Left ventricle myocardium inferior (tissue), 1 donor: ENCODE measurements at places on chromosomes 16 and 17. TPM values are rescaled to one million over a fixed set of nuclear protein-coding genes. Genes with fewer than 3 reads are reported as not detected.

The NPIPA8 gene
- 0.49 TPM for total RNA-seq

DNA sequence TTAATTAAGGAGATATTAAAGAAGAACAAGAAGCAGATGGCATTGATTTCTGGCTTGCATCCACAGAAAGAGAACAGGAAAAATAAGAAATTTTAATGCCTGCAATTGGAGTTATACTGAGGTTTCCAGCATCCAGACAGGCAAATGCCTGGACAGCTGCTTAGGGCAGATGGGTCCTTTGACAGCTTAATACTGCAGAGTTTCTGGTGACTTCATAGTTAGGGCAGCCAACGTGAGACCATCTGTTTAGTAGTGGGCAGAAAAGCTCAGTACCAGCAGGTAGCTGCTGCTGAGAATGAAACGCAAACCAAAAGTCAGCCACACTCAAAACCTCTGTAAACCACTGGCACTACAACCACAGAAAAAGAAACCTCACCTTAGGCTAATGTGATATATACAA lies 109.8 kb downstream of the CDK5R1 start:
- H3K27ac ChIP-seq = no peak overlapping the region
- no peaks in the 10 kb centered on the region for H3K27me3 ChIP-seq
- H3K4me3 ChIP-seq = no peak overlapping the region
- no peak for DNase-seq
- H3K36me3 ChIP-seq = peaks cover 20% of the 10 kb centered on the region

DNA sequence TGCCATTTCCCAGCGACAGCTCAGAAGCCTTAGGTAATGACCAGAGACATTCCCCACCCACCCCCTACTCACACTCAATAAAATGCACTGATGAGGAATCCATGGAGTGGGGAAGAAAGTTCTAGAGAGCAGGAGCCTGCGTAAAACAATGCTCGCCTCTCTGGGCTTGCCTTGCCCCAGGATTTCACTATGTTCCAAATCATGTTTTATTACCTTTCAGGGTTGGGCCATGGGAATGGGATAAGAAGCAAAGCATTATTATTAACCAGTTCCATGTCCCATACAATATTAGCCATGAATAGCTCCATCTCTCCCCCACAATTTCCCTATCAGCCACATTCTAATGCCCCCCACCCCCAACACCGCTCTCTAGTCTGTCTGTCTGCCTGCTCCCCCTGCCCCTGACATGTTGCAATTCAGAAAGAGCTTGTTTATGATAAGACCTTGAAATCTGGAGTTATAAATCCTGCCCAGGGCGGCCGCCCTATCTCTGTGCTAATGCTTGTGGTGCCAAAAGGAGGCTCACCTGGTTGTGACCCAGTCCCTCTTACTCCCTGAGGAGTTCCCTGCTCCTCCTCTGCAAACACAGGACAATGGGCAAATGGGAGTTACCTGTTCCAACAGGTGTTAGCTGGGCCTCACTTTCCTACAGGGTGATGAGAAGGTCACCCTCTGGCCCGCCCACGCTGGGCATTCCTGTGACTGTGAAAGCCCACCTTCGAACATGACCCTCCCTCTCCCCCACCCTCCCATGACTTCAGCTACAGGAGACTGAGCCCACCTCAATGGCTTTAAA lies 28.0 kb upstream of the DDX52 start:
- H3K27ac ChIP-seq = no peak overlapping the region
- no peak for DNase-seq
- no peaks in the 10 kb centered on the region for H3K36me3 ChIP-seq
- peaks cover 20% of the 10 kb centered on the region for H3K27me3 ChIP-seq

DNA sequence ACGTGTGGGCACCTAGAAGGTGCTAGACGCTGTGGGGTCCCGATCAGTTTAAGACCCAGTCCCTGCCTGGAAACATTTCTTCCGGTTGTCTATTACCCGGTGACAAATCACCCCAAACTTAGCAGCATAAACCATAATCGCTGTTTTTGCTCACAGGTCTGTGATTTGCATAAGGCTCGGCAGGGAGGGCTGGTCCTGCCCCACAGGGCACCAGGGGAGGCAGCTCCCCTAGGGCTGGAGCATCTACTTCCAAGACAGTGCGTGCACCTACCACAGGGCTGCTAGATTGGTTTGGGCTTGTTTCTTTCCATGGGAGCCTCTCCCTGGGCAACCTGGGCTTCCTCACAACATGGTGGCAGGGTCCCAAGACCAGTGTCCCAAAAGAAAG lies 214.5 kb upstream of the CIBAR2 start:
- no peaks in the 10 kb centered on the region for H3K27me3 ChIP-seq
- H3K36me3 ChIP-seq = no peaks in the 10 kb centered on the region
- no peak overlapping the region for H3K27ac ChIP-seq
- H3K4me3 ChIP-seq = no peak overlapping the region
- H3K4me1 ChIP-seq = peaks cover 51% of the 10 kb centered on the region
- DNase-seq = no peak

DNA sequence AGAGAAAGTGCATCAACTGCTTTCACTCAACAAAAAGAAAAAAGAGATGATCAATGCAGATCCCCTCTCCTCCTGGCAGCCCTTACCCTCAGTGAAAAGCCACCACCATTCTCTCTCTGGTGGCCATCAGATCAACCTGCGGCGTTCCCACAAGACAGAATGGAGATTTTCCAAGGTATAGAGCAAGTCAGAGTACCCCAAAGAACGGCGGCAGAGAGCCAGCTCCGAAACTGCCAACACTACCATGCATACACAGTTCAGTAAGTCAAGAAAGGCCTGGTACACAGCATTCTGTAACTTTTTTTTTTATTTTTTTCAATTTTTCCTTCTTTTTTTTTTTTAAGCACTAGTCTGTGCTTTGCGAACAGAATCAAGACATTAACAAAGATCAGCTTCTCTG lies 30.6 kb downstream of the STH start:
- peaks cover 55% of the 10 kb centered on the region for H3K36me3 ChIP-seq
- H3K4me1 ChIP-seq = peaks cover 20% of the 10 kb centered on the region
- H3K4me3 ChIP-seq = no peak overlapping the region
- no peak overlapping the region for H3K27ac ChIP-seq
- H3K27me3 ChIP-seq = no peaks in the 10 kb centered on the region
